ENCODE measurements at places on chromosomes 12 and 14.

DNA sequence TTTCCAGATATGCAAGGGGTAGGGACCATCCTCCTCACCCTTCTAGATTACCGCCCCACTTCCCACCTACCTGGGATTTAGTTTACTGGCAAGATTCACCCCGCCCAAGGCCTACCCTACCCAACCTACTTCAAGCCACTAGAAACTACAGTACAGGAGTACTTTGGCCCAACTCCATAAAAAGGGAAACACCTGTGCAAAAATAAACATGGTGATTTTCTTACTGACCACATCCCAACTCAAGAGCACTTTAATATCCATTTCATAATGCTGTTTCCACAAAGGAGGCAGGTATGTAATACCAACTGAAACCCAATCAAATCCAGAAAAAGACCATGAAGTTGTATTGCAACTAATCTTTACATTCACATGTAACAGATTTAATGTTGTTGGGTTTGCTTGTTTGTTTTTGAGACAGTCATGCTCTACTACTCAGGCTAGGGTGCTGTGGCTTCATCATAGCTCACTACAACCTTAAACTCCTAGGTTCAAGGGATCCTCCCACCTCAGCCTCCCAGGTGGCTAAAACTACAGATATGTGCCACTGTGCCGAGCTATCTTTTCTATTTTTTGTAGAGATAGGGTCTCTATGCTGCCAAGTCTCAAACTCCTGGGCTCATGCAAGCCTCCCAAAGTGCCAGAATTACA is 41.7 kb upstream of the RAP1B start:
- DNase-seq: no peak

GRCh38 chr14:73870525-73871235 is 16.0 kb upstream of the ZNF410 start:
- no peak for DNase-seq

DNA sequence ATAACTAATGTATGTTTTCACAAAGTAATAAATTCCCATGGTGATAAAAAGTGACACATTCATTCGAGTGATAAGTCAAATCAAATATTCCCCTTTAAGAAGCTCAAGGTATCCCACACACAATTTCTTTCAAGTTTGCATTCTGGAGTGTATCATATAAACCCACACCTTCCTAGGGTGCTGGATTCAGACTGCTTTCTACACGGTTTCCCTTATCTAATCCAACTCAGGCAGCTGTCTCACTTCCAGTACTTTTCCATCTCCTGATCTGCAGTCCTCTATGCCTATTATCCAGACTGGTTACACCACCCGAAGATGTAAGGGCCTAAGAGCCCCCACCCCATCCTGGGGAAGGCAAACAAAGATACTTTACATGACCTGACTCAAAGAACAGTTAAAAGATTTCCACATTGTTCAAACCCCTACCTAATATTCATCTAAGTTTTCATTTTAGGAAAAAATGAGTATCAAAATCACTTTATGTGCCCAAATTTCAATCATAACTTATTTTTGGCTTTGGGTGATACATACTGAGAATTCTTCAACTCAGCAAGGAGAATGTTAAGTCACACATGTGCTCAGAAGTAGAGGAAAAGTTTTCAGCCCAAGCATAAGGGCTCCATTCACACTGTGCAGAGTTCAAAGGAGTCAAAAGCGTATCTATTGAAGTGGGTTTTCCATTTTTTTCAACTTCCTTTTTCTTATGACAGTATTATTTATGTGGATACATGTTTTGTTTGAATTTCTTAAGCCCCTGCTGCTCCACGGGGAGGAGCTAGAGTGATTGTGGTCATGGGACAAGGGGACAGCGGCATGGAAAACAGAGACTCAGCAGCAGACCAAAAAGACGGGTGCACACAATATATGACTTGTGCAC is 41.8 kb downstream of the CORO1C start:
- DNase-seq: no peak

- DNase-seq: no peak
Measured at GRCh38 chr14:61101803-61102548, 120.9 kb downstream of the SLC38A6 start.

- DNase-seq: no peak
Measured at GRCh38 chr14:68675233-68675577, 117.7 kb downstream of the ZFP36L1 start.

Measured in AG04449 (cell line).